ENCODE measurements at places on chromosomes 16 and 17.

GRCh38 chr16:17379121-17379571, 91.6 kb downstream of the XYLT1 start:
- no peak for DNase-seq

DNA sequence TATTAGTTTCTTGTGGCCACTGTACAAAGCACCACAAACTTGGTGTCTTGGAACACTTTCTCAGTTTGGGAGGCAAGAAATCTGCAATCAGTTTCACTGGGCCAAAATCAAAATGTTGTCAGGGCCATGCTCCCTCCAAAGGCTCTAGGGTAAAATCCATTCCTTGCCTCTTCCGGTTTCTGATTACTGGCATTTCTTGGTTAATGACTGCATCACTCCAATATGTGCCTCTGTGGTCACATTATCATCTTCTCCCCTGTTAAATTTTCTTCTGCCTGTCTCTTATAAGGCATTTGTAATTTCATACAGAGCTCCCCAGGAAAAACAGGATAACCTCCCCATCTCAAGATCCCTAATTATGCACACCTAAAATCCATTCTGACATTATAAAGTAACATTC, 34.8 kb downstream of the ZNF287 start:
- no peak for DNase-seq

DNA sequence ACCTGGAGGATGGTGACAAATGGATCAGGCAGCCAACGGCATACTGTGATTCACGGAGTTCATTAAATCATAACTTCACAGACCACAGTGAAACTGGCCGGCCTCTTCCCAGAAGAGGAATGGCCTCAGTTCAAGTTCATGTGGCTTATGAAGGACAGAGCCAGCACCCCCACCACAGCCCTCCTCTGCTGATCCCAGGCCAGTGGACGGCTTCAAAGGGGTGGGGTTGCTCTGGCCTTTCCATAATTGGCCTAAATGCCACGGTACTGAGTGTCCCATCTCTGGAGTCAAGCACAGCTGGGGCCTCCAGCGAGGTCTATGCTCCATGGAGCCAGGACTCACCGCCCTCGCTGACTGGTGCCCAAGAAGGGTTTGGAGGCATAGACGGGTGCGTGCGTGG, 21.4 kb downstream of the GALNS start:
- no peak for DNase-seq

DNA sequence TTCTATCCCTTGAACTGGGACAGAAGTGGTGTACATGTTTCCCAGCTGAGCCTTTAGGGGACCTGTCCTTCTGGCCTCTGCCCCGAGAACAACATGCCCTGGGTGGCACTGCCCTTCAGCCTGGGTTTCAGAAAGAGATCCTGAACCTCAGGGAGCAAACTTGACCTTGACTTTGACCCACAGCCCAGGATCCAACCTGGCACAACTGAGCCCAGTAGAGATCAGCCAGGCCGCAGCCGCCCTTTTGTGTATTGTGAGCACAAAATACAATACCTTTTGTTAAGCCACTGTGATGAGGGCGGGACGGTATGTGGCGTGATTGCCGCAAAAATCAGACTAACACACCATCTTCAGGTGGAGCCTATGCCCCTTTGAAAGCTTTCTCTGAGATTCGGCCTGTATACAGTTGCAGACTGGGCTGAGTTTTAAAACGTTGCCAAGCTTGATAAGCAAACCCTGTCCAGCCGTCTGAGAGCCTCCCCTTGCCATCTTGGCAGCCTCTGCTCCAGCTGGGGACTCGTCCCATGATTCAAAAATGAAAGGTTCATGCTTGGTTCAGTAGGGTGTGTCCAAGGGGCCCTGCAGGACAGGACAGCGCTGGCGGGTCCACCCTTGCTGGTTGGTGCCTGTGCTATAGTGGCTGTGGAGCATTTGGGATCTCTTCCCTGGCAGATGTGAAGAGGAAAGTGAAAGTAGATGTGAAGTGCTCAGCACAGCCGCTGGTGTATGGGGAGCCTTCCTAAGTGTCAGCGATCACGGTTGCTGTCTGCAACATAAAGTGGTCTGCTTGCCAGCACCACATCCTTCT, 40.3 kb downstream of the FOXL1 start:
- no peak for DNase-seq

GRCh38 chr16:50301626-50302471, 35.5 kb downstream of the ADCY7 start:
- DNase-seq: no peak

DNA sequence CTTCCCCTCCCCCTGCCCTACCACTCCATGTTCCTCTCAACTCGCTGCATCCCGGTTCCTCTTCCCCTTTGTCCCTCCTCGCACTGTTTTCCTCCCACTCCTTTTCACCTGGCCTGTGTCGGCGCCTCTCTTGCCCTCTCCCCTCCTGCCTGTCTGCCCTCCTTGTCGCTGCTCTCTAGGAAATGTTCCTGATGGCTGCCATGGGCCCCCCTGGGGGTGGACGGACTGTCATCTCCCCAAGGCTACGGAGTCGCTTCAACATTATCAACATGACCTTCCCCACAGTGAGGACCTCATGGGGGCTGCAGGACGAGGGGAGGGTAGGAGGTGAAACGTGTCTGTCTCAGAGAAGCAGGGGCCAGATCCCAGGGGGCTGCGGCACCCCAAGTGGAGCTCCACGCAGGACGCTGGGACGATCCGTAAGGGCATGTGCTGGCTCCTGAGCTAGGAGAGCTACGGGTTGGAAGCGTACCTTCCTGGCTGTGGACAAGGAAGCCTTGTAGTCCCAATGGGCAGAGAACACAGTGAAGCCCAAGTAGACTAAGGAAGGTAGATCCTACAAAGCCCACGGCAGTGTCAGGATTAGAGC, 39.8 kb upstream of the KDM6B start:
- DNase-seq: no peak

DNA sequence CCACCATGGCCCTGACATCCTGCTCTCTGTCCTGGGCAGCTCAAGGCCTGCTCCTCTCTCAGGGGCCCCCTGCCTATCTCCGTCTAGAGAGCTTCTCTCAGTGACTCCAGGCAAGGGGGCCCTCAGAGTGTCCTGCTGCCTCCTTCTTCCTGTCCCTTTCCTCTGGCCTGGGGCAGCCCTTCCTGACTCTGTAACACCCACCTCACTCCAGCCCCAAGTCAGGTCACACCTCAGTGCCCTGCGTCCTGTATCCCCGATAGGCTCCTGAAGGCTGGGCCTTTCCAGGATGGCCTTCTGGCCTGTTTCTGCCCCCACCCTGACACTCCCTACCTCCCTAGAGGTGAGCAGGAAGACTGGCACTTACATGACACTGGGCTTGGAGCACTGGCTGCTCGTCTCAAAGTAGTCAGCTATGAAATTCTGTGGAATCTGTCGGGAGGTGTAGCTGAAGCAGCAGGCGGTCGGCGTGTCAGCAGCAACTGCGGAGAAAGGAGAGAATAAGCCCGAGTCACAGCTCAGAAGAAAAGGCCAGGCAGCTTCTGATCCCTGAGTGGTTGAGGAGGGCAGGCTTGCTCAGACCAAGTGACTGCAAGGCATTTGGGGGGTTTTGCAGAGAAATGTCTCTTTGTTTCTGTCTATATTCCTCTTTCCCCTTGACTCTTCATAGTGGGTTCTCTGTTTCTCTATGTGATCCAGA, 976 bp downstream of the CCL3L1 start:
- DNase-seq: no peak

- no peak for DNase-seq
These were observed 397.7 kb upstream of the TNRC6C start for GRCh38 chr17:77560841-77561240.

GRCh38 chr16:2035431-2036199, 8.9 kb downstream of the NHERF2 start:
- DNase-seq: no peak

DNA sequence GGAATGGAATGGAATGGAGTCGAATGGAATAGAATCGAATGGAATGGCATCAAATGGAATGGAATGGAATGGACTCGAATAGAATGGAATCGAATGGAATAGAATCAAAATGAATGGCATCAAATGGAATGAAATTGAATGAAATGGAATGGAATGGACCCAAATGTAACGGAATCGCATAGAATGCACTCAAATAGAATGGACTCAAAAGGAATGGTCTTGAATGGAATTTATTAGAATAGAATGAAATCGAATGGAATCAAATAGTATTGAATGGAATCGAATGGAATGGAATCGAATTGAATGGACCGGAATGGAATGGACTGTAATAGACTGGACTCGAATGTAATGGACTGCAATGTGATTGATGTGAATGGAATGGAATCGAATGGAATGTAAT, 501.4 kb upstream of the WSB1 start:
- DNase-seq: no peak

- no peak for DNase-seq
These were observed 1.3 kb downstream of the ZNF750 start for GRCh38 chr17:82838386-82839063.

GRCh38 chr16:20944861-20945574, 44.4 kb downstream of the LYRM1 start:
- peak; percentile 13 for DNase-seq

GRCh38 chr16:68514511-68514910, 24.6 kb upstream of the ZFP90 start:
- DNase-seq: no peak

GRCh38 chr17:75809631-75810111, 25.1 kb downstream of the UNK start:
- no peak for DNase-seq

DNA sequence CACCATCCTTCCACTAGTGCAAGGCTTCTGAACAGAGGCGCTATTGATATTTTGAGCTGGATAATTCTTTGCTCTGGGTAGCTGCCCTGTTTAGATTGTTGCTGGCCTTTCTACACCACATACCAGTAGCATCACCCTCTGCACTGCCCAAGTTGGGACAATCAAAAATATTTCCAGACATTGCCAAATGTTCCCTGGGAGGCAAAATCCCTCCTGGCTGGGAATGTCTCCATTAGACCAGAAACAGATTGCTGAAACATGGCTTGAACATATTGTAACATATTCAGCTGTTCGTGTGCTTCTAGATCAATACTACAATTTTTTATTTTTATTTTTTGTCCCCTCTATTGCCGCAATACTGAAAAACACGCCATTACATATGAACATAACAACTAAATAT, 174.6 kb downstream of the ABCA8 start:
- DNase-seq: no peak

DNA sequence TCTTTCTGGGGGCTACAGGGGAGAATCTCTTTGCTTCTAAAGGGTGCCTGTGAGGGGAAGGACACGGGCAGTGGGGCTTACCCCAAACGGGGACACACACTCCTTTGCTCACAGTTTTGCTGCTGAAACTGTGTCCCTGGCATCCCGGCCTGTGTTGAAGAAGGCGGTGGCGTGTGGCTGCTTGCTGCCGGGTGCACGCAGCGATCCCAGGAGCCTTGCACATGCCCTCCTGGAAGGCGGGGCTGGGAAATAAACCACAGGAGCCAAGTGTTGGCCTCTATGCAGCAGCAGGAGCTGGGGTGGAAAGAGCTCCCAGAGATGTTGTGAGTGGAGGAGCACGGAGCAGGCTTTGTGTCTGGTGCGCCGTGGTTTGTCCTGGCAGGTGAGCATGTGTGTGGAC, 131.0 kb upstream of the CIBAR2 start:
- DNase-seq: no peak

GRCh38 chr16:15538507-15538906, 104.1 kb downstream of the BMERB1 start:
- DNase-seq: no peak

GRCh38 chr16:27202923-27203506, 311 bp upstream of the KDM8 start:
- DNase-seq: peak; percentile 83

DNA sequence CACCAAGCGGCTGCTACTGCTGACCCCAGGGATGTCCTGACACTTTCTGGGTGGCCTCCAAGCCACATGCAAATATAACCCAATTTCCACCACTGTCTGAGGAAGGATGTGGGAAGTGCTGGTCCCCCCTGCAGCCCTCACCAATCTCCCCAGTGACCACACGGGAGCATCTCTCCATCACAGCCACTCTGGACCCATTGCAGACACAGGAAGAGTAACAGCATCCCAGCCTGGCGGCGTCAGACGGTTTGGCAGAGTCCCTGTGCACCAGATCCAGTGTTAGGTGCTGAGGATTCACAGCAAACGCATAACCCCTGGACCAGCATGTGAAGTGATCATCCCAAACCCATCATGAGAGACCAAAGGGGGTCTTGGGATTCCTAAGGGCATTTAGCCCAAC, 163.7 kb upstream of the TNRC6C start:
- DNase-seq: no peak

- DNase-seq: no peak
These were observed 60.8 kb upstream of the TANC2 start for GRCh38 chr17:62905233-62905632.

DNA sequence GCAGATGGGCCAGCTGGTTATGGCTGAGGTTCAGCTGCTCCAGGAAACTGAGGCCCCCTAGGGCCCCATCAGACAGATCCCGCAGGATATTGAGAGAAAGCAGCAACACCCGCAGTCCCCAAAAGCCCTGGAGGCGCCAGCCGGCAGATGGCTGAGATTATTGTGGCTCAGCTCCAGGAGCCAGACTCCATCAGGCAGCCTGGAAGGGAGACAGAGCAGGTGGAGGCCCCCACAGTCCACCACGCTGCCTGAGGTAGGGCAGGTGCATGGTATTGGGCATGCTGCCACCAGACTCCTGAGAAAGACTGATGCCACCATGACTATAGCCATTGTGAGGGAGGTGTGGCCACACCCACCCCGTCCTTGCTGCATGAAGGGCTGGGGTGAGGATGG, 9.5 kb upstream of the TMEM101 start:
- no peak for DNase-seq

GRCh38 chr16:14539631-14540030, 90.4 kb downstream of the PARN start:
- DNase-seq: no peak

DNA sequence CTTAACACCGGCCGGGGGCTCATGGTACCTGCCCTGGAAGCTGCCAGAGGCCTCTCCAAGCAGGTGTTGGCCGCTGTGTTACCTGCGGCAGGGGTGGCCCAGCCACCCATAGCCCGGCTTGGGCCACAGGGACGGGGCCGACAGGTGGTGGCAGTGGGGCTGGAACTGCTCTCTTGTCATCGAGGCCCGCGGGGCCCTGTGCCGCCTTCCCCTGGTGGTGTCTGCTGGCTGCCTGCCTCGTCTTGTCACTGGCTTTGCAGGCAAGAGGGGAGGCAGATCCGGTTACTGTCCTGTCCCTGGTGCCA, 27.1 kb downstream of the GSE1 start:
- no peak for DNase-seq

- DNase-seq: no peak
These were observed 8.8 kb upstream of the ABCA8 start for GRCh38 chr17:68963958-68964357.

DNA sequence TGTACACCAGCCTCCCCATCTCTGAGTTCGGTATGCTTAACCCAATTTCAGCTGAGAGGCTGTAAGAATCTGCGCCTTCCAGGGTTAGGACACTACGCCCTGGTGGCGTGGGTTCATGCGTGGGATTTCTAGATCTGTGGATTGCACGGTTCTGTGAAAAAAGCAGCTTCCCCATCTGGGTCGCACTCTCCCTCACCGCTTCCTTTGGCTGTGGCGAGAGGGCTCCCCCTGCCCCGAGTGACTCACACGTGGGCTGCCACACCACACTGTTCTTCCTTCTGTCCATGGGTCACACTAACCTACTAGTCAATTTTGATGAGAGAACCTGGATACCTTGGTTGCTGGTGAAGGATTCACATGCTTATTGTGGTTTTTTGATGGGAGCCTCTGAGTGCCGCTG, 256.0 kb upstream of the MAF start:
- no peak for DNase-seq
